ENCODE measurements at places on chromosomes 7 and 10. TPM values are rescaled to one million over a fixed set of nuclear protein-coding genes. Genes with fewer than 3 reads are reported as not detected.

DNA sequence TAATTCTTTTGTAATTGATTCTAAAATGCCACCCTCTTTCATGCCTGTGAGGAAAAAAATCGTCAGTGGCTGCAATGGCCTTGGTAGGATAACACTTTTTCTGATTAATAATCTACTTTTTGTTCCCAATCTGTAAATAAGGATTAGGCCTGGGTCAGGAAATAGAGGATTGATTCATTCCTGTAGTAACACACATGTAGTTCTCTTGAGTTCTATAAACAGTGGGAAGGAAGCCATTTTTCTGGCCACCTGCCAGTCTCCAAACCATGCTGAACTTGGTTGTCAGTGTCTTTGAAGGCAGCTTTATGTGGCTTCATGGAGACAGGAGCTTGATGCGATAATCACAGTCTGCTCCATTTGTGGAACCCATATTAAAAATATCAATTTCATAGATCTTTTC lies 169.3 kb upstream of the NFE2L3 start:
- no peak overlapping the region for H3K4me3 ChIP-seq
- H3K4me1 ChIP-seq, result no peaks in the 10 kb centered on the region
- no peaks in the 10 kb centered on the region for H3K27me3 ChIP-seq
- no peak for DNase-seq

- no peak for DNase-seq
- H3K27me3 ChIP-seq, result no peaks in the 10 kb centered on the region
- no peaks in the 10 kb centered on the region for H3K4me1 ChIP-seq
Observed at GRCh38 chr7:92425311-92425947, 21.9 kb upstream of the GATAD1 start.

DNA sequence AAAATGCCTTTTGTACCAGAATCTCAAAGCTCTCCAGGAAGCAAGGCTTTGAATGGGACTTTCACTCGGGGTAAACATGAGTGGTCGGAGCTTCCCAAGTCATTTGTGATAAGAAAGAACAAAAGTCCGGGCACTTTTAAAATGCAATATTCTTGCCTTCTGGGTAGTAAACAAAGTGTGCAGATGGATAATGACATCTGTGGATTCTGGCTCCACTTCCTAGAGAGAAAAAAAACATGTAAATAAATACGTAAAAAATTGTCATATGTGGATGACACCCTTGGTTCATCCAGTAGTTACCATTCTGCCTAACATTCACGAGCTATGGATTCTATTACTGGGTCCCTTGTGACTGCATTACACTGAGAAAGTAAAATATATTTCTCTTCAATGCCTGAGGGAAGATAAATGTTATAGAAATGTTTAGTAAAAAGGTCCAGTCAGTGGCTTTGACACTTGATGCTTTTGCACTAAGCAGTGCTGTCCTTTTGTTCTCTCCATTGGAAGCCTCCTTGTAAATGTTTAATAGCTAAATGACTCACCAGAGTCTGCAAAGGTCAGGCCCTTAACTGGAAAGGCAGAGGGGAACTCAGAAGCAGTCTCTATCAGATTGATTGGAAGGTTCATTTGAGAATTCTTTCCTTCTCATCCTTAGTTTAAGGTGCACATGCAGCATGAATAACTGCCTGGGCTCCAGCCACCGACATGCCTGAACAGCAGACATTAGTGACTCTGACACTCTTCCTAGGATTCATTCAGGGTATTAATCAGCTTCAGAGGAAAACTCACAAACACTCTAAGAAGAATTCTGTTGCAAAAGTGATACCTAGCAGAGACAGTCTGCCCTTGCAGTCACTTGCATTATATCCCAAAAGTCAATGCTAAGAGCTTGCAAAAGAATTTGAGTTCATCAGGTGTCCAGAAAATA lies 11.7 kb upstream of the EDRF1 start:
- H3K27ac ChIP-seq, result no peak overlapping the region
- no peaks in the 10 kb centered on the region for H3K4me1 ChIP-seq
- no peaks in the 10 kb centered on the region for H3K27me3 ChIP-seq
- H3K4me3 ChIP-seq, result no peak overlapping the region
- H3K36me3 ChIP-seq, result no peaks in the 10 kb centered on the region

The SSC4D gene
- 3.6 TPM for total RNA-seq

The PPP1R9A gene
- 32.4 TPM for total RNA-seq

All from pancreas (tissue), 10 donors.